ENCODE measurements at places on chromosomes 6 and 20.
A peak's percentile ranks its signal among the peaks of the same experiment; 100 is the strongest.

- DNase-seq: no peak
These were observed 21.8 kb upstream of the MROH8 start for GRCh38 chr20:37200926-37201826.

GRCh38 chr6:168218785-168219566 is 100.6 kb downstream of the DACT2 start:
- no peak for DNase-seq

DNA sequence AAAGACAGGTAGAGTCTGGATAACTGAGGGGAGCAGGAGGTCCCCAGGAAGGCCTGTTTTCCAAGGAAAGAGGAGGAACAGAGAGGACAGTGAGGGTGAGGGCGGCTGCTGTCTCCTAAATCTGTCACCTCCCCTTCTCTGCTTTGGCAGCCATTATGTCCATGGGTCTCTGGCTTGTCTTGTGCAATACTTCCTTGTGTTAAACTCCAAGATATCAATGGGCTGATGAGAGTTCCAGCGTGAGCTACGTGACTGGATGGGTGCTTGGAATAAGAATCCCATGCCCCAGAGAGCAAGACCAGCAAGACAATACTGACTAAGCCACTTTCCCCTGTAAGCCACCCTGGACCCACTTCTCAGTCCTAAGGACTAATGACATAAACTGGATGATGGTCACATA is 26.3 kb upstream of the DNAAF9 start:
- DNase-seq: no peak

DNA sequence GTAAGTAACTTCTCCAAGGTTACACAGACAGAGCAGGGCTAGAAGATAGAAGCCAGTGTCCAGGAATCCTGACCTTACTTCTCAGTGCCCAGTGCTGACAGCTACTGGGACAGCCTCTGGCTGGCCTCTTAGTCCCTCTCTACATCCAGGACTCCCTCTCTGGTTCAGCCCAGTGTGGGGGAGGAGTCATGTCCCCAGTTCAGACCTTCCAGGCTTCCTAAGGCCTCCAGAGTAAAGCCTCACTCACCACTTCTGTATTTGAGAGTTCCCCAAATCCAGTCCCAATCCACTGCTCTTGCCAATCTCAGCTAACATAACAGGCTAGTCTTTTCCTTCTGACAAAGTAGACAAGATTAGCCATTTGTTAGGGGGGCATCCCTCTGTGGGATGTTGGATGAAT is 36.9 kb upstream of the EPB41L1 start:
- DNase-seq: no peak

GRCh38 chr6:30154709-30155519 is 6.1 kb downstream of the TRIM10 start:
- no peak for DNase-seq

- DNase-seq: no peak
These were observed 5.9 kb upstream of the C20orf144 start for GRCh38 chr20:33656010-33656782.

GRCh38 chr6:155710704-155711103 is 255.1 kb upstream of the NOX3 start:
- DNase-seq: no peak

DNA sequence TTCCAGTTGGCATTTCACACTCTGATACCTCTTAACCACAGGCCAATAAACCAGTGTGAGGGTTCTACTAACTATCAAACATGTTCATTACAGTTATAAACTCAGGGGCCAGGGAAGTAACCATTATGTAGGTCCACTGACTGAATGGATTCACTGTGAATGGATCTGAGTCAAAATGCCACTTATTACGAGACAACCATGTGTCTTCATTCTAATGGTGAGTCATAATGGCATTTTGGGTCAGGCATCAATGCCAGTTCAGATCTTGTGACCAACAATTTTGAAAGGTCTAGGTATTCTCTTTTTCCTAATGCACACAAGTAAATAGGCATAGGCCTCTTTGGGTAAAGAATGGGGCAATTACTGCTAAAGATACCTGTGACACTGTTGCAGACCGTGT is 112.2 kb upstream of the HEY2 start:
- DNase-seq: no peak

DNA sequence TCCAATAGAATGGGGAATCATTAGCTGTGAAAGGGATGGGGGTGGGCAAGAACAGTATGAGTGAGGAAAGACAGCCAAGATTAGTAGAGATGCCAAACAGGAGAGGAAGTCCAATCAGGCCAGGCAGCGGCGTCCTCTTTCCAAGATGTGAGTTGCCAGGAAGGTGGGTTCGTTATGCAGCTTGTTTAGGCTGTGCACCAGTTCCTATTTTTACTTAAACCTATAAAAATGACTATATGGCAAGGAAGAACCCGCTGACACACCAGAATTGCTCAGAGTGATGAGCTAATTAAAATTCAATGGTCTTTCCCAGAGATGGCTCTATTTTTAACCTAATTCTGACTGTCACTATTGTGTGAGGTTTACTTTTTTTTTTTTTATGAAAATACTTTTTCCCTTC is 88.2 kb downstream of the SLC22A23 start:
- no peak for DNase-seq

DNA sequence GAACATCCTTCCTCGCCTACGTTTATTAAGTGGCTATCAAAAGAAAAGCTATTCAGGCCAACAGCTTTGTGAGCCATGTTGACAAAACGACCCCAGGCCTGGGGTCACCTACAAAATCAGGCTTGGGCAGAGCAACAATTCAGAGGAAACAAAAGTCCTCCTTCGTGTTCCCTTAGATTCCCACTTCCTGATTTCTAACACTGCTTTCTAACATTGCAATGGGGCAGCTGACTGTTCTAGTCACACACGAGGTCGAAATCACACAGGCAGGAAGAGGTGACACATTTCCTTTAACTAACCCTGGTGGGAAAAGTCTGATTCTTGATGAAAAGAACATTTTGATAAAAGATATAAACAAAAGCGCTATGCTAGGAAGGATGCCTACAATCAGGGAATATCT is 31.9 kb downstream of the WDR27 start:
- no peak for DNase-seq

DNA sequence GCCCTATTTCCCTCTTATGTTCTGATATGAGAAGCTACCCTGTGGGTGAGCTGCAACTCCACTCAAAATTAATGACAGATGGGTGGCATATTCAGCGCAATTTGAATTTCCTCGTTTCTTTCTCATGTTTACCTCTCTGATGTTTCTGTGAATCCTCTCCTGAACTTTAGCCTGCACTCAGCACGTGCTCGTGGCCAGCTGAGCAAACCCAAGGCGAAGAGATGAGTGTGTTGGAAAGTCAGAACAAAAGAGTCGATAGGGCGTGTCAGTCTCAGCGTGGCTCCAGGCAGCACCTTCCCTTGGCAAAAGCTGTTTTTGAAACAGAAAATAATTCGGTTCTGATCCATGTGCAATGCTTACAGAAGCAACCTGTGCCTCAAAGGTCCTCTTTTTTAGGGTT is 226.1 kb upstream of the GMDS start:
- DNase-seq: no peak

- DNase-seq: no peak
These were observed 44.5 kb upstream of the IL20RA start for GRCh38 chr6:137089305-137089704.

DNA sequence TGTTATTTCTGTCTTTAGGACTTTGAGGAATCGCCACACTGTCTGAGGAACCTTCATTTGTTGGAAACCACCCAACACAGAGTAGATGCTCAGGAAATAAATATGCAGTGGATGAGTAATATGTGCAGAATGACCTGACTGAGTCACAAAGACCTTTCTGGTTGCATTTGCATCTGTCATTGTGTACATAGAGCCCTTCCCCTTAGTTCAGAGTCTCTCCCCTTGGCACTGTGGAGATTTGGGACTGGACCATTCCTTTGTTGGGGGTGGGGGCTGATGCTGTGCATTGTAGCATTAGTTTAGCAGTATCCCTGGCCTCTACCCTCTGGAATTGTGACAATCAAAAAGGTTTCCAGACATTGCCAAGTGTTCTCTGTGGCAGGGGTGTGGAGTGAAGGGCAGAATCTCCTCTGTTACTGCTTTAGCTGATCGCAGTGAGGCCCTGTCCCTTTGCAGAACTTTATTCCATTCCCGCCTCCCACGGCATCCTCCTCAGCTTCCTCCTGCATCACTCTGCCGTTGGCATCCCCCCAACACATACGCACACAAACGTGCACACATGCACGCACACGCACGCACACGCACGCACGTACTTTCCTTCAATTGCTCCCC is 64.5 kb downstream of the EYA2 start:
- DNase-seq: no peak

DNA sequence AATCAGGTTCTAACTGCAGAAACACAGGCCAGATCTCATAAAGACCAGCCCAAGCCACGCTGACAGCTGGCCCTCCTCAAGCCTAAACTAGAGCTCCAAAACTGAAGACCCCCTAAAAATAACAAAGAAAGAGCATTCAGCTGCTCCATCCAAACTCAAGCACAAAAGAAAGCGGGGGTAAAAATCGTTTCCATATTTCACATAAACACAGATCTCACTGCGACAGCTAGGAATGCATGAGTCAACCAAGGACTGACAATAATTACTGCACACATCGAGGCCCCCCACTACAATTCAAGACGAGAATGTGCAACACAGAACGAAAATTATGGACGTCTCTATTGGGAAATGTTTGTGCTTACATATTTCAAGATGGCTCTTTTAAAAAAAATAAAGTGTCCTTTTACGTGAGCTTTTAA is 31.1 kb downstream of the CNKSR3 start:
- no peak for DNase-seq

GRCh38 chr20:35796571-35796970 is 24.8 kb downstream of the PHF20 start:
- DNase-seq: no peak

- DNase-seq: no peak
These were observed 3.3 kb downstream of the KCNK5 start for GRCh38 chr6:39225946-39226437.

DNA sequence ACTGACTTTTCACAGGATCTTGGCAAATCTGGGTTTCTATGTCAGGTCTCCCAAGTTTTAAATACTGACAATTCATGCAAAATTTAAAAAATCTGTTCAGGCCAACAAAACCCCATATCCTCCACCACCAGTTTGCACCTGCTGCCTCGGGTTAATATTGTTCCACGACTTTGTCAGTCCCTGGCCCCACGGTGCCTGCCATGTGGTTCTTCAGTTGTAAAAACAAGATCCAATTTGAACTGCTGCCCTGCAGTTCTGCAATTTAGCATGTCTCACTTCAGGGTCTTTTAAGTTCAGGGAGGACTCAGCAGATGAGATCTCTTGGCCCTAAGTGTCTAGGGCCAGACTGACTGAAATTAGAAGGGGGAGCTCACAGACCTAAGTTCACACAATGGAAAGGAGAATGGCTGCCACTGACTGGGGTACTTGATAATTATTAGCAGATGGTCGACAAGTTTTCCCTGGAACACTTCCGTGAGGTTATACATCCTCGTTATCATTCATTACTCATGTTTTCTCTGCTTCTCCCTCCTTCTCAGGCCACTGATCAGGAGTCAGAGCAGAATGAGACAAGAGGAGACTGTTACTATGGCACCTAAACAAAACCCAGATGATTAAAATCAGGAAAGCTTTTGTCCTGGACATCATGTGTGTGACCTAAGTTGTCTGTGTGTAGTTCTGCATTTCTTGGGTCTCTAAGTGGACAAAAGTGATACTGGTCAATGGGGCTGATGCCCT is 223.6 kb downstream of the KIF16B start:
- DNase-seq: no peak

- DNase-seq: peak; percentile 68
These were observed 4.9 kb downstream of the PREX1 start for GRCh38 chr20:48822879-48823385.

GRCh38 chr6:44806656-44807055 is 419.1 kb downstream of the CDC5L start:
- no peak for DNase-seq

DNA sequence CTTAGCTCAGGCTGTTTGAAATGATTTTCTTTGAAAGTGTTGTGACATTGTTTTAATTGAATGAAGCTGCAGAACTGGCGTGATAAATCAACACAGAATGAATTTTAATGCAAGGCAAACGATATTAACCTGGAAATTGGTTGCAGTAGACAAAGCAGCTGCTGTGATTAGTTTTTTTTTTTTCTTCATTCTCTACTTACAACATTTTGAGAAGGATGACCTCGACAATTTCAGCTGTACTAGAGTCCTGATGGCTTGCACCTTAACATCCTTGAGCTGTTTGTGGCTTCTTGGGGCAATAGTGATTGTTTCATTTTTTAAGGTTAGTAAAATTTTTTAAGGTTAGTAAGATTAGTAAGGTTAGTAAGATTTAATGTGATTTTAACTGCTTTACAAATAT is 54.2 kb downstream of the QKI start:
- DNase-seq: no peak

DNA sequence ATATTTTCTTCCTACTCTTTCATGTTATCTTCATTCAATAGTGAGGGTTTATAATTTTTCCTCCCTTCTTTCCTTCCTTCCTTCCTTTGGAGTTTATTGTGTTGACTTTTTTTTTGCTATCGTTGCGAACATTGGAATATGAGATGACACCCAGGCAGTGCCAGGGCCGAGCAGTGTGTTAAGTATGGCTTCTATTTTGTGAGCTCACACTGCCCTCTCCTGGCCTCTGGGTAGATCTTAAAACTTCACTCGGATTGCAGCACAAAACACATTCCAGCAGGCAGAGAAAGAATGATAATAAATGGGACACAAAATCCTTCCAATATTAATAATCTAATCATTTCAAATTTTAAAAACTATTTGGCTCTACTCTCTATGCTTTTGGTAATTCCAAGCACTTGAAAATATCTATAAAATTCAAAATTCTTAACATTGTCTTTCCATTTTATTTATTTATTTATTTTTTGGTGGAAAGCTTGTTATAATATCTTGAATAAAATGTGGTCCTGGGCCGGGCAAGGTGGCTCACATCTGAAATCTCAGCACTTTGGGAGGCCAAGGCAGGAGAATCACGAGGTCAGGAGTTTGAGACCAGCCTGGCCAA is 147.4 kb upstream of the OLIG3 start:
- peak; percentile 80 for DNase-seq

DNA sequence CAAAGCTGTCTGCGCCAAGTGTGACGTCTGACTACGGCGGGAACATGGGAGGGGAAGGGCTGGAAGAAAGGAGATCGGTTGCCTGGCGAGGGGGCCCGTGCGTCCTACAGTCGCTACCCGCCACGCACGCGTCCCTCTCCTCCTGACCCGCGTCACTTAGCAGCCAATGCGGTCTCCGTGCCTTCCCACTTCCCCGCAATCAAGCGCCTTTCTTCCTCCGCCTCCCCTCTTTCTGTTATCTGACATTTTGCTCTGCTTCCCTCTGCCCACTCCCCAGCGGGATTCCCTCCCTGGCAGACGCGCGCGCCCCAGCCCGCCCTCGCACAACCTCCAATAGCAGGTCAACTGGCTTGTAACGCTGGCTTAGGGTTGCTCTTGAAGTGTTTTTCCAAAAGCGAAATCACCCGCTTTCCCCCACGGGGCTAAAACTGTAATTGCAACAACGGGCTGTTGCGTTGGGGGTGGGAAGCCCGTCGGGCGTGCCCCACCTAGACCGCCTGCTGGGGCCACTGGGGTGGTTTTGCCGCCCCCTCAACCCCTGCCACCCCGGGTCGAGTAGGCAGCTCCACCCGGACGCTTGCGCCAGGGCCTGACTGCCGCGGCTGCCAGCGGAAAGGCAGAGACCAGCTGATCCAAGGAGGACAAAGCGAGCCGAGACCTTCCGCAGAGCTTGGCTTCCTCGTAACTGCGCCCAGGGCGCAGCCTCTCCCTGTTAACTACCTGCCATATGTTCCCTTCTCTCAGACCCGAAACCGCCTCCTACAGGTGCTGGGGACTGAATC is 6.2 kb upstream of the SOX4 start:
- no peak for DNase-seq

- DNase-seq: no peak
These were observed 95.6 kb upstream of the RALGAPA2 start for GRCh38 chr20:20808016-20808415.

Measured in midbrain (tissue), 1 donor.